ENCODE measurements at places on chromosomes 5 and 9.

- no peak for DNase-seq
Measured at GRCh38 chr5:115402822-115403577, 106.5 kb upstream of the CCDC112 start.

DNA sequence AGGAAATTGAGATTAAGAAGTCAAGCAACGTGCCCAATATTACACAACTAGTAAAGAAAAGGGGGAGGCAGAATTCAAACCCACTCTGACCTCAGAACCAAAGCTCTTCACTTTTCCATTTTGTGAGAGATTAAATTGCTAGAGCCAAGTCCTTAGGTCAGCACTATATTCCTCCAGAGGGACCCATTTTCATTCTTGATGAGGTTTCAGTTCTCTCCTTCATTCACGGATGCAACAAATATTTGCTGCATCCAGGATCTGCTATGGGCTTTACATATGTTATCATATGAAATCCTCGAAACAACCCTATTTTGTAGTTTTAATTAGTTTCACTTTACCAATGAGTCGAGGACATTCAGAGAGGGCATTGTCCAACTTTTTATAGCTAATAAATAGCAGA is 239.2 kb downstream of the EFNA5 start:
- no peak for DNase-seq

GRCh38 chr9:132586830-132587591 is 4.6 kb downstream of the BARHL1 start:
- no peak for DNase-seq

- DNase-seq = no peak
Measured at GRCh38 chr9:133207021-133207531, 2.0 kb downstream of the OBP2B start.

DNA sequence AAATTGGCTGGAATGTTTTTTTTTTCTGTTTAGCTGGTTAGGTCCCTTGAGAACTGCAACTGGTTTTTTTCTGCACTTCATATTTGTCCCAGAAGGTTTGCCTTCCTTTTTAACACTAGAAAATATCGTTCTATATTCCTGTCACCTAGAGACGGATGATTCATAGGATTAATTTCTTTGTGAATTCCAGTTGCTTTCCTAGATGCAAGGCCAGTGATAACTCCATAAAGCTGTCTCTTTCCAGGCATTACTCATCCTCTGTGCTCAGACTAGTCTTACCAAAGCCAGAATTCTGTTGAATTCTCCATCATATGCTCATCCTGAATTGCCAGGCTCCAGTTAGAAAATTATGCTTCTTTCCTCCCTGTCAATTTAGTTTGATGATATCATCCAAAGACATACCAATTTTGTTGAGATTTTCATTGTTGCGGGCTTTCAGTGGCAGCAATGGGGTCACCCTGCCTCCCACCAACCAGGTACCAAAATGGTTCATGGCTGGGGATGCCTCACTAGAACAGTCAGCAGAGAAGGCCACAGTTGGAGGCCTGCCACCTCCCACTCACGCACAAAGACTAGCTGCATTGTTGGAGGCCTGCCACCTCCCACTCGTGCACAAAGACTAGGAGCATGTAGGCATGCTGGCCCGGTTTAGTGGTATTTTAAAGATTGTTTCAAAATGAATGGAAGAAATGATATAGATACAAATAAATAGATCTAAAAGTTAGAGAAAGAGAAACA is 8.5 kb downstream of the BAAT start:
- no peak for DNase-seq

GRCh38 chr5:114928644-114929462 is 240.9 kb downstream of the TRIM36 start:
- DNase-seq = no peak

DNA sequence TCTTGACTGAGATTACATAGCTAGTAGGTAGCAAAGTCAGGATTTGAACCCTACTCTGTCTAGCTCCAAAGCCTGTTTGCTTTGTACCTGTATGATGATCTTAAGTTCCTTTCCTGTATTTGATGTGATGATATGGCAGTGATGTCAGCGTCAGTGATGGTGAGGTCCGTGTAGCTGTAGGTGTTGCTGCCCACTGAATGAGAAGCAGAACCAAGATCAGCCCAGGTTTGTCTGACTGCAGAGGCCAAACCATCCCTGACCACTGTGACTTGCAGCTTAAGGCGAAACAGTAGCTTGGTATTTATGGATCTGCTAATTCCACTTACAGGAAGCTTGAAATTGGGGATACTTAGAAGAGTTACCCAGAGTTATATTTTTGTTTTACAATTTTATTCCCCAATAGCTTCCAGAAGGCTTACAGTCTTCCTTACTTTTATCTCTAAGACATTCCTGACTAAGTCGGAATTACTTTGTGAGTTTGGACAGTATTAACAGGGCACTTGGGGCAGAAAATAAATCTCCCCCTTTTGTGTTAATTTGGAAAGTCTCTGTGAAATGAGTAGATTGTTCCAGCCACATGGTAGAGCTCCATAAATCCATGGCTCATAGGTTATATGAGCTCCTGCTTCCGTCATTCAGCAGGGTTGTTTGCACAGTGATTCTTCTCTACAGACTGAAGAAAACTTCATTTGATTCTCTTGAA is 273.4 kb downstream of the NR3C1 start:
- DNase-seq = no peak

GRCh38 chr9:30301271-30301963 is 2083.0 kb upstream of the ACO1 start:
- no peak for DNase-seq

- no peak for DNase-seq
Measured at GRCh38 chr9:38062498-38063362, 6.3 kb downstream of the SHB start.

DNA sequence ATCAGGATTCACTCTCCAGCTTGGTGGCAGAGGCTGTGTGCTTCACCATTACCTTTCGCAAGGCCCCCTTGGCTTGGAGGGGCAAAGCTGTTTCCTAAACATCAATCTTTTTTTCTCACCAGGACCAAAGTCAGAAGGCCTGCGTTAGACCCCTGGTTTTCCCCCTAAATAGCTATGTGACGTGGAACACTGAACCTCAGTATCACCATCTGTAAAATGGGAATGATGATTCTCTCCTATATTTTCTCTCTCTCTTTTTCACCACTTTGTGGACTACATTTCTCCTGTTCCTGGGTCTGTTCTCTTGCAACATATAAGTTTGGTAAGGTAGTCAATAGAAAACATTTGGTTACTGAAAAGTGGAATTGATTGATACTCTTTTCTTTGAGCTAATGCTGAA is 50.5 kb downstream of the DAPK1 start:
- no peak for DNase-seq

DNA sequence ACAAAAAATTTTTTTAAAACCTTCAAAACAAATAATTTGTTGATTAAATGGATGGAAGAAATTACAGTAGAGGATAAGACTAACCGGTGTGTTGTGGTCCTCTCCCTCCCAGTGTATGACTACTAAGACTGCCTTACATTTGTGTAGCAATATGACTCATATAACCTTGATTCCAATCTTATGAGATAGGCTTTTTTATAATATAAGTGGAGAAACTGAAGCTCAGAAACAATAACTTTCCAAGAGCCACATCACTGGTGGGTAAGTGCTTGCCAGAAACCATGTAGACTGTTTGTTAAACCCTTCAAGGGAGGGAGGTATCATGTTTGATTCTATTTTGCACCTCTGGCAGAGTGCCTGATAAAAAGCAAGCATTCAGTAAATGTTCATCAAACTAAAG is 47.5 kb downstream of the NLN start:
- no peak for DNase-seq

DNA sequence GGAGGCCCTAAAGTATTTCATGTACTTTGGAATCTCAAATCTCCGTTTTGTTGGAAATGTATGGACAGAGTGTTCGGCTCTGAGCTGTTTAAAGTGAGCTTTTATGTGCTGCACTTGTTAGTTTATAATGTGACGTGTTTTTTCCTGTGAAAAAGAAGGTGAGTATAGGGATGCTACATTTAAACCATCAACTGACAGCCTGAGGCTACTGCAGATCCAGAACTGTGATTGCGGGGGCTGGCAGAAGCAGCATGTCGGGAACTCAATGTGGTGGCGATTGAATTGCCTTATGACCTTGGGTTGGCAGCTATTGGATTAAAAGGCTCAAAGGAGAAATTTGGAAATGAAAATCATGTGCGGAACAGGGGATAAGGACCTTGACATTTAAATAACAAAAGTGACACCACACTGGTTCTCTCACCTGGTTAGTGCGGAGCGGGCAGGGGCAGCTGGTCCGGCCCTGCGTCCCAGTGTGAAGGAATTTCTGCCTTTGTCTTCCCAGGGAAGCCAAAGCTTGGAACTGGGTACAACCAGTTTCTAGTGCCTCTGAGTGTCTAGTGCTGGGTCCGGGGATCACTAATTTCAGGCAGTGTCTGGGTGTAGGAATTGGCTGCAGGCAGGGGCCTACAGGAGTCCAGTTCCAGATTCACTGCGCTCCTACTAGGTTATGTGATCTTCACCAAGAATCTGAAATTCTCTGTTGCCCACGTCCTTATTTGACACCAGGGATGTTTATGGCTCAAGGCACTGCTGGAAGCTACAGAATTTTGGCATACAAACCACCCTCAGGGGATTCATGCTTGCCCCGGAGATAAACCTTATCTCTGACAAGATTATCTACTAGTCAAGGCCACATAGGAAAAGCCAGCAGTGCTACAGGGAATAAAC is 120.7 kb upstream of the ERCC6L2 start:
- DNase-seq = no peak

DNA sequence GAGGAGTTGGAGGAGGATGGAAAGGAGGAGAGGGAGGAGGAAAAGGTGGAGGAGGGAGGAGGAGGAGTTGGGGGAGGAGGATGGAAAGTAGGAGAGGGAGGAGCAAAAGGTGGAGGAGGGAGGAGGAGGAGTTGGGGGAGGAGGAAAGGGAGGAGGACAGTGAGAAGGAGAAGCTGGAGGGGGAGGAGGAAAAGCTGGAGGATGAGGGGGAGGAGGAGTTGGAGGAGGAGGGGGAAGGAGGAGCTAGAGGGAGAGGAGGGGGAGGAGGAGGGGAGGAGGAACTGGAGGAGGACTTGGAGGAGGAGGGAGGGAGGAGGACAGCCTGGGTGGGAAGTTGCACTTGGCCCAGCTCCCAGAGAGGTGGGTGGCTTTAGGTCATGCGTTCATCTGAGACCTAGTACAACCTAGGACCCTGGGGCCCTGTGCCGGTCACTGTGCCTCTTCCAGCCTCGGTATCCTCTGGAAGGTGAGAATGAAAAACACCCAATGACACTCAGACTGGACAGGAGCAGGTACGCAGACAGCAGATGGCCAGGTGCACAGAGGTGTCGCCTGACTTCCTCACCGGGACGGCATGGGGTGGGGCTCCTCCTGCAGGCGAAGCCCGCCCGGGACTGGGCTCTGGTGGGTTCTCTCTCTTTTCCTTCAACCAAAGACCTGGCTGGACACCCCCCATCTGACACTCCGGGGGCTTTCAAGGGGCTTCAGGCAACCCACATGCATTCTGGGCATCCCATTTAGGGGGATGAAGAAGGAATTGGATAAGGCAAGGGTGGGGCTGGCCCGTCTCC is 12.2 kb upstream of the SLC2A6 start:
- no peak for DNase-seq

GRCh38 chr9:17191082-17191481 is 56.2 kb downstream of the CNTLN start:
- no peak for DNase-seq

- no peak for DNase-seq
Measured at GRCh38 chr5:53940921-53941320, 369.5 kb downstream of the ARL15 start.

GRCh38 chr5:160185626-160186360 is 43.5 kb upstream of the FABP6 start:
- DNase-seq = no peak

GRCh38 chr5:169202969-169203368 is 98.0 kb downstream of the SLIT3 start:
- no peak for DNase-seq

DNA sequence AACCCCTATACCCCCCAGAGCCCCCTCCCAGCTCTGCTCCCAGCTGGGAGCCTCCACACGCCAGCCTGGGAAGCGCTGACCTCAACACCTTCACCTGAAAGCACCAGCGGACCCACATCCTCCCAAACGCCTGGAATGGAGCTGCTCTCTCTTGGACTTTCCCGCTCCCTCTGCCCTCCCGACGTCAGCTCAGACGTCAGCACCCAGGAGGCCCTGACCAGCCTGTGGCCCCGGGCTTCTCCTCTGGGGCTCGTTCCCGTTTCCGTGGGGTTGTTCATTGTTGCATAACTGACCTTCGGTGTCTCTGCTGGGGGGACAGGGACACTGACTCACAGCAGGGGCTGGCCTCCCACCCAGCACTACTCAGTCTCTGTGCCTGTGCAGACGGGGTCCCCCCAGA is 35.0 kb upstream of the SLC6A3 start:
- no peak for DNase-seq

DNA sequence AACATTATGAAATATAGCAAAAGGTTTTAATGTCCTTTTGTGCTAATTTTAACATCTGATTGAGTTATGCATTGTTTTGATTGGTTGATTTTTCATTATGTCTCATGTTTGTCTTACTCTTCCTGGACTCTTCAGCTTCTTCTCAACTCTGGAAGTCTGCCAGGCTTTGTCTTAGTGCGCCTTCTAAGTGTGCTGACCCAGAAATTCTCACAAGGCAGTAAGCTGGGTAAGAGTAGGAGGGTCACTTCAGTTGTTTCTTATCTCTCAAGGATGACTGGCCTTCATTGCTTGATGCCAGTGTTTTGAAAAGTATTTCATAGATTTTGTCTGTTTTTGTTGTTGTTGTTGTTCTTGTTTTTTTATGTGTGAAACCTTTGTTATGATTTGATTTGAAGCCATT is 59.2 kb downstream of the RIC1 start:
- no peak for DNase-seq

DNA sequence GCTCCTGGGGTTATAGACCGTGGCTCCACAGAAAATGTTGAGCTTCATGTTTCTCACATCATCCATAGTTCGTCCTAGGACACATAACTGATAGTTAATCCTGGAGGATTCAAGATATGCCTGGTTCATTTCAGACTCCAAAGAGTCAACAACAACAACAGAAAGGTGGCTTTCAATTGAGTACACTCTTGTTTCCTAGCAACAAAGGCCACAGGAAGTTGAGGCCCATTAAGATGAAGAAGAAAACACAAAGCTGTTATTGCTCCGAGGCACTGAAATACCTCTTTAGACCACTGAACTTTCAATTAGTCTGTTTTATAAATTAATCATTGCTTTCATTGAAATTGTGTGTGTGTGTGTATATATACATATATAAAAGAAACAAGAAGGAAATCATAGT is 154.5 kb downstream of the YIPF5 start:
- no peak for DNase-seq

DNA sequence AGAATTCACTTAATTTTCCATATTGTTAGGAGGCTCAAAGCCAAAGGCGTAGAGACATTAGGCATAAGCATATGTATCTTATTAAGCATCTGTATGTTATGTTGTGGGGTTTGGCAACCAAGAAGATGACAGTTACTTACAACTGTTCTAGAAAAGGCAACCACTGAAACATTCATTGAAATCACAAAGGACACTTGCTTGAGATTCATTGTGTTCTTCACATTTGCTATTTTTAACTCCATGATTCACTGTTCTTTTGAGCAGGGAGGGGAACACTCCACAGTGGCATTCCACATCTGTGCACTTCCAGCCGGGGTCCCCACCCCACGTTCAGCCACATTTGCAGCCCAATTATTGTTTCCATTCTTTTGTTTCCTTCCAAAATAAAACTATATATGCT is 107.1 kb downstream of the PALM2AKAP2 start:
- no peak for DNase-seq

- DNase-seq = no peak
Measured at GRCh38 chr9:98821831-98822230, 14.4 kb downstream of the GALNT12 start.

Measured in neuronal stem cell (in vitro differentiated cells).